Vein endothelial cell (primary cell): ENCODE measurements at places on chromosomes 1 and 21. TPM values are rescaled to one million over a fixed set of nuclear protein-coding genes. Genes with fewer than 3 reads are reported as not detected.

OVAAL gene
- not detected in 2 replicates for total RNA-seq

ITLN1 gene
- not detected in 2 replicates for total RNA-seq

NEXN gene
- 2.3 and 2.4 TPM in 2 replicates for total RNA-seq

LCE1D gene
- total RNA-seq, result not detected in 2 replicates

OR2L3 gene
- not detected in 2 replicates for total RNA-seq
